ENCODE measurements at places on chromosomes 16 and 17.

- DNase-seq, result no peak
Measured at GRCh38 chr17:4163951-4164350, 21.0 kb downstream of the CYB5D2 start.

- no peak for DNase-seq
Measured at GRCh38 chr16:49275050-49275730, 6.4 kb downstream of the CBLN1 start.

- no peak for DNase-seq
Measured at GRCh38 chr17:16066125-16066524, 66.5 kb downstream of the TTC19 start.

DNA sequence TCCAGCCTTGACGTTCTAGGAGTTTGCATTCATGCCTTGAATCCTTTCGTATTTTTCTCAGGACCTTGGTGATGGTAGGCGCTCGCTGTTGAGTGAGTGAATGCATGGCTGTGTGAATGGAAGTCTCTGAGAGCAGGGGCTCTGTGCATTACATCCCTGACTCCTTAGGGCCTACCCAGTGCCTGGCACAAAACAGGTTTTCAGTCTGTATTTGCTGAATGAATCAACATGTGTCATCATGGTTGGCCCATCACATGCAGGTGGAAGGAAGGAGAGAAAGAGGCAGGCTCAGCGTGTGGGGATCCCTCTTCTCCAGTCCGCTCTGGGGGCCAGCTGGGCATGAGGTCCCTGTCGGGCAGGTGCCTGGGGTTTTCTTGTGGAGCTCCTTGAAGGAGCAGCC, 8.7 kb downstream of the RAP1GAP2 start:
- DNase-seq, result no peak

- no peak for DNase-seq
Measured at GRCh38 chr16:87543436-87544191, 50.8 kb upstream of the ZCCHC14 start.

GRCh38 chr17:64216000-64216337, 47.1 kb downstream of the TEX2 start:
- no peak for DNase-seq

DNA sequence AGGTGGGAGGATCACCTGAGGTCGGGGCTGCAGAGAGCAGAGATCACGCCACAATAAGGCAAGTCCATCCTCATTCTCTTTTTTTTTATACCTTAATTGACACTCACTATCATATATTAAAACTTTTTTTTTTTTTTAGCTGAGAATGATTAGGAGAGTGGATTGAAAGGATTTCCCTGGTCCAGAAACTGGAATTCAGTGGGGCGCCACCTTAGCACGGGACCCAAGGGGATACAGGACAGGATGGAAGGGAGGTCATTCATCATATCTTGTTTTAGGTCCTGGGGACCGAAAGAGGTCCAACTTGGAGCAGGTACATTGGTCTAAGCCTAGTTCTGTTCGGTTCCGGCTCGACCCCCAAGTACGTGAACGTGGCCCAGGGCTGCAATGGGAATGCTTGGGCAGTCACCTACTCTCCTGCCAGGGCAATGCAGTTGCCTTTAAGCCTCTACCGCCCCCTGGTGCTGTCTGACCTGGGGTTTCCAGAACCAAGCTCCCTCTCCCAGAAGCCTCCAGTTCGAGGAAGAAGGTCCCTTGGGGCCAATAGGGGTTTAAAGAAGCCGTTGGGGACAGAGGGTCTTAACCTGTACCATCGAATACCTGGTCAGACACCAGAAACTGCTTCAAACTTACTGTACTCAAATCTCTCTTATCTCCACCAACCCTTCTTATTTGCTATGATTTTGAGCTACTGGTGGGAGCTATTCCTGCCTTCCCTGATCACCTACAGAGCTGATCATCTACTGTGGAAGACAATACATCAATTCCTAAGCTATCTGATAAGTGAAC, 19.9 kb upstream of the GPATCH8 start:
- no peak for DNase-seq

GRCh38 chr17:78437508-78438169, 59.2 kb downstream of the PGS1 start:
- no peak for DNase-seq

GRCh38 chr17:67992548-67993152, 3.6 kb downstream of the C17orf58 start:
- DNase-seq, result no peak

DNA sequence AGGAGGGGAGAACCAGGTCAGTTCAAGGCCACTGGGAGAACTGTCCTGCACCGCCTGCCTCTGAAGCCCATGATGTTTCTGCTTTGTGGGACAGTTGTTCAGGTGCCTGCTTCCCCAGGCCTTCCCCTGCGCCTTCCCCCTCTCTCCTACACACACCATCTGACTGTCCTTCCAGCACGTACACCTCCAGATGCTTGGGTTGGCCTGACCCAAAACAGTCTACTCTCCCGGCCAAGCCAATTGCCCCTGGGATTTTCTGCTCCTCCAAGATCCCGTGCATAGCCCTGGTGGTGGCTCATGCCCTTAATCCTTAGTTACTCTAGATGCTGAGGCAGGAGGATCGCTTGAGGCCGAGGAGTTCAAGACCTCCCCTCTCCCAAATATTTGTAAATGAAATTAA, 684 bp upstream of the RSAD1 start:
- DNase-seq, result no peak

DNA sequence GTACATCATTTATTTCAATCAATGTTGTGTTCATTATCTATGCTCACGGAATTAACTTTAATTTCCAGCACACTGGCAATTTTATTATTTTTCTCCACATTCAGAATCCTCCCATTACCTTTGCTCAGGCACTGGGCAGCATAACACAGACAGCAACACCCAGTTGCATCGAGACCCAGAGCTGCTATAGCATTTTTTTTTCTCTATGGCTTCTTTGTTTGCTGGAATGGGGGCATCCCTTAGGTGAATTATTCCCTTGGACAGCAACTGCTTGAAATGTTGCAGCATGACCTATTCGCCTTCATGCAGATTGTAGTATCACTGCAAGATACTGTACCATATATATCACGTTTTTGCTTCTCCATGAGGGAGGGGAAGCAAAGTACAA, 88.8 kb downstream of the CHD9NB start:
- no peak for DNase-seq

DNA sequence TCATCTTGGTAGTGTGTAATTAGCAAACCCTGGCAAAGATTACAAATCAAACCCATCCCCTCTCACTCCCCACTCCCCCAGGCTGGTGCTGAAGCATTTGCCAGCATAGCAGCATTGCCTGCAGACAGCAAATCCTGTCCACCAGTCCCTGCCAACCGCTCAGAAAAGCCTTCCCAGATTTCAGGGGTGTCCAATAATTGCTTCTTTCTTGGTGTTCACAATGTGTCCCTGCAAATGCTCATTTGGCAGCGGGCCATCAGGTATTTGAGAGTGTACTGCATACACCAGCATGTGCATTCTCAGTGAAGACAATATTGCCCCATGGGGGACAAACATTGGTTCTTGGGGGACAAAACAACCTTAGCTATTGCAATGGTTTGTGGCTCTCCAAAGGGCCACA, 28.2 kb downstream of the ORC6 start:
- no peak for DNase-seq

GRCh38 chr17:60392845-60393702, 1.1 kb upstream of the USP32 start:
- DNase-seq, result no peak

GRCh38 chr17:189444-189843, 8.0 kb upstream of the DOC2B start:
- DNase-seq, result no peak

GRCh38 chr17:50518384-50519023, 10.3 kb downstream of the MYCBPAP start:
- no peak for DNase-seq

DNA sequence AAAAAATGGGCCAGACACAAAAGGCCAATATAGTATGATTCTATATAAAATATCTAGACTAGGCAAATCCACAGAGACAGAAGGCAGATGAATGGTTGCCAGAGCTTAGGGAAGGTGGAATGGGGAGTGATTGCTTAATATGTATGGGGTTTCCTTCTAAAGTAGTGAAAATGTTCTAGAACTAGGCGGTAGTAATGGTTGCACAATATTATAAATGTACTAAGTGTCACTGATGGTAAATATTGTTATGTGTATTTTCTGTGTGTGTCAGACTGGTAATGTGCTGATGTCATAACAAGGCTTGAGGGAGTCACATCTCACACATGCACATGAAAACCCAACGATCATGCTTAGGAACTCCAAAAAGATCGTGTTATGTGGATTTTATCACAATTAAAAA, 106.9 kb upstream of the SIAH1 start:
- no peak for DNase-seq

- DNase-seq, result no peak
Measured at GRCh38 chr16:73404001-73404400, 356.1 kb upstream of the ZFHX3 start.

DNA sequence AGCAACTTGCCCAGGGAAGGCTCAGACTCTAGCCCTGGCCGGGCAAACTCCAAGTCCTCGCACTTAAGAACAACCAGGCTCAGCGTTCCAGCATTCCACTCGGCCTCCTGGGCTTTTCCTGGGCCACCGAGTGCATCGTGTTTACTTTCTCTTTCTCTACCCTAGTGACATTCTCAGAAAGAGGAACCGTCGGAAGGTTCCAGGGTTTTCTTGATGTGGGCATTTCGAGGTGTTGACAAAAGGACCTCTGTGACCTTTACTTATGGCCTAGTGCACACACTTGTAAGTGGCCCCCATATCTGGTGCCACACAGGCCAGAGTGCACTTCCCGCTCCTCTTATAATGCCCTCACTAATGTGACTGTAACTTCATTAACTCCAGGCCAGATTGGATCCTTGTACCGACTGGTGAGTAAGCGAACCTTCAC, 3.1 kb upstream of the BANP start:
- DNase-seq, result no peak

GRCh38 chr16:75801307-75801706, 75.0 kb upstream of the CPHXL start:
- DNase-seq, result no peak

- no peak for DNase-seq
Measured at GRCh38 chr16:73949574-73950320, 346.9 kb upstream of the PSMD7 start.

DNA sequence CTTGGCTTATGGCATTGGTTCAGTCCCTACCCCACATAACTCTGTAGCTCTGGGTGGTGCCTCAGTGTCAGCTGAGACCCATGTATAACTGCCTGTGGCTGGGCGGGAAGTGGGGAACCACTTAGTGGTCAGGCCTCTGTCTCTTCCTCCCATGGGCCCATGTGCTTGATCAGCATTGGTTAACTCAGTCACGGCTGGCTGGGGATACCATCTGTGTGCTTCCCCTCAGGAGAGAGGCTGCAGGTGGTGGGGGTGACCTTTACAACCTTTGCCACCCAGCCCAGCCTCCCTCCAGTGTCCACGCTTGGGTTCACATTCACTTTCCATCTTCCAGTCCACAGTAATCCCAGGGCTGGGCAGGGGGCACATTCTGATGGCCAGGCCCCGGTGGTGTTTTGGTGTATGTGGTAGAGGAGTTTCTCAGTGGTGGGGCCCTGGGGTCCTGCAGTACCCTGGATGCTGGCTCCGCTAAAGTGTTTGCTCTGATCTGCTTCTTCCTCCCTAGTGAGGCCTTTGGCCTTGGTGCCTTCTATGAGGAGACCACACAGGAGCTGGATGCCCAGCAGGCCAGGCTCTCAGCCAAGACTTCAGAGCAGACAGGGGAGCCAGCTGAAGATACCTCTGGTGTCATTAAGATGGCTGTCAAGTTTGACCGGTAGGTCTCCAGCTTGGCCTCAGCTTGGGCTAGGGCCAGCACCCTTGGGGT, 10.2 kb upstream of the NFATC3 start:
- DNase-seq, result no peak

DNA sequence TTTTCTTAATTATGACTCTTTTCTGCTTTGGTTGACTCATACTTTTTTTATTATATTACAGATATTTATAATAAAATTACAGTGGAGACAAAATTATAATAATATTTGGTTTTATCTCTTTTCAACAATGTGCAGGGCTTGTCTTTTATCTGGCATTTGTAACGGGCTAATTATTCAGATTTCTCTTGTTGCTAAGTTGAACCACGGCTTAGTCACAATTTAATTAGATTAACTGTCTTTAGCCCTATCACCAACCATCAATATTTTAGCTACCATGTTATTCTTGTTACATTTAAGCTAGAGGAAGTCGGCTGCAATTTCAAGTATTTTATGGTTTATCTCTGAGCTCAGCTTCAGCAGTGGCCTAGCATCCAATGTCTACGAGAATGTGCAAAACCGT, 798.9 kb upstream of the CA10 start:
- no peak for DNase-seq

DNA sequence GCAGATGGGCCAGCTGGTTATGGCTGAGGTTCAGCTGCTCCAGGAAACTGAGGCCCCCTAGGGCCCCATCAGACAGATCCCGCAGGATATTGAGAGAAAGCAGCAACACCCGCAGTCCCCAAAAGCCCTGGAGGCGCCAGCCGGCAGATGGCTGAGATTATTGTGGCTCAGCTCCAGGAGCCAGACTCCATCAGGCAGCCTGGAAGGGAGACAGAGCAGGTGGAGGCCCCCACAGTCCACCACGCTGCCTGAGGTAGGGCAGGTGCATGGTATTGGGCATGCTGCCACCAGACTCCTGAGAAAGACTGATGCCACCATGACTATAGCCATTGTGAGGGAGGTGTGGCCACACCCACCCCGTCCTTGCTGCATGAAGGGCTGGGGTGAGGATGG, 9.5 kb upstream of the TMEM101 start:
- DNase-seq, result no peak

GRCh38 chr16:24992696-24993095, 22.5 kb downstream of the ARHGAP17 start:
- no peak for DNase-seq

DNA sequence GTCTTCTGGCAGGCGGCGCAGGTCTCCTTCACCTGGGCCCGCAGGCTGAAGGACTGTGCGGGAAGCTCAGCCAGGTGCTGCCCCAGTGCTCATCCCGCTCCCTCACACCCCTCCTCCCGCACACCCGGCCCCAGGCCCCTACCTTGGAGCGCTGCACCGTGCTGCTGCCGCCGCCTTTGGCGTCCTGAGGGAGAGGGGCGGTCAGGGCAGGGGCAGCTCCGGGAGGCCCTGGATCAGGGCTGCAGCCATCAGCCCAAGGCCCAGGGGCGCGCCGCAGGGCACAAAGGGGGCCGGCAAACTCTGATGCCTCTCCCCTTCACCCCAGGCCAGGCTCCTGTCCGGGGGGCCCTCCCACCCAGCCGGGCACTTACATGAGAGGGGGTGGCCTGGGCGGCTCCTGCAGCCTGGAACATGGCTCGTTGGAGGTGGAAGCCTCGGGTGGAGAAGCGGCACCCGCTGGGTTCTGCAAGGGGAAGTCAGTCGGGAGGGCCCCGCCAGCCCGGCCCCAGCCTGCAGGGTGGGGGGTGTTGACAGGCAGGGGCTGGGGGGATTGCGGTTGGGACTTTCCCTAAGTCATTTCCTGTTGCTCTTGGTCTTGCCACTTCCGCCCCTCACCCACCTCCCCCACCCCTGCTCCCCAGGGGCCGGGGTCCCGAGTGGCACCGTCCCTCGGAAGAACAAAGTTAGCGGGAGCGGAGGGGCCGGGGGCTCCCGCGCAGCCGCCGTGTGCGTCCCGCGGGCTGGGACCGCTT, 863 bp downstream of the LIMD2 start:
- DNase-seq, result no peak

GRCh38 chr16:49003022-49003421, 278.6 kb downstream of the CBLN1 start:
- no peak for DNase-seq

- no peak for DNase-seq
Measured at GRCh38 chr17:82863941-82864712, 24.3 kb upstream of the ZNF750 start.

- DNase-seq, result no peak
Measured at GRCh38 chr16:81275795-81276194, 37.3 kb downstream of the BCO1 start.
